ENCODE measurements at places on chromosomes 12 and 14.

GRCh38 chr12:97767347-97767746 lies 304.7 kb downstream of the RMST start:
- DNase-seq = no peak

DNA sequence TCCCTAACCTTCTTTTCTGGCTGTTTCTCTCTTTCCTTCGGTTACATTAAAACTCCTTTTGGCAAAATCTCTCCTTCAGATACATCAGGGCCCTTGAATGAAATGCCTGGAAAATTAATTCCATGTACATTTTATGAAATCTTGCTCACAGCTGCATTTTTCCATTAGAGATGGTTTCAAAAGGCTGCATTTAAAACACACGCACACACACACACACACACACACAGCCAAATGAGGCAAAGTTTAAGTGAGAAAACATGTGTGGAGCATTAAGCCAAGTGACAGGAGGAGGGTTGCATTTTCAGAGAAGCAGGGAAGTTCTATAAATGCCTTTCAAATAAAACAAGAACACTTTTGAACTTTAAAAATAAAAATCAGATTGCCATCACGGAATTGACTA lies 216.4 kb downstream of the LRIG3 start:
- DNase-seq = no peak

- no peak for DNase-seq
Observed at GRCh38 chr14:65349100-65349499, 63.4 kb upstream of the FUT8 start.

DNA sequence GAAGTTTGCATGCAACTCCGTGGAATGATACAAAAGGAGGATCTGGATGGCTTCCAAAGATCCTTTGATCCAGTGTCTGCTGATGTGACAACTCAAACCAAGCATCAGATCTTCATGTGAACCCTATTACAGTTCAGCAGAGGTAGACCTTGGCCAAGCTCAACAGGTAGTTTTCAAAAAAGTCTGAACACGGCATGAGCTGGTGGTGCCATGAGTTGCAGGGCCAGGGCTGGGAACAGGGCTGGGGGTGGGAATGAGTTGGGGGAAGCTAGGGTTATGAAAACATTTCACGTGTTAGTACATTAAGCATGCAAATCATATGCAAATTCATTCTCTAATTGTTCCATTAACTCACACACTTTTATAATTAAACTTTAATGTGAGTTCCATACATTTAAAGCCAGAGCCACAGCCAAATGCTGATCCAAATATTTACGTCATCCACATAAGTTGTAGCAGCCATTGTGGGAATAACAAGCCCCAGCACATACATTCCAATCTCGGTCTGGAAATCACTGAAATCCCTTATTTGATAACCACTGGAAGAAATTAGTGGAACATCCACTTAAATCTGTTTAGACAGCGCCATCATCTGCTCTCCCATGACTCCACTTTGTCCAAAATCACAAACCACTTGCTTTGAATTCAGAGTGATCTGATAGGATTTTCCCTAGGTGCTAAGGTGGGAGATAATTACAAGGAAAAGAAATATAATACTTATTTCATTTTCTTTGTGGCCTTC lies 158.5 kb downstream of the APAF1 start:
- no peak for DNase-seq

GRCh38 chr14:54189333-54189732 lies 207.5 kb upstream of the CDKN3 start:
- DNase-seq = no peak

- DNase-seq = no peak
Observed at GRCh38 chr14:30283822-30284446, 275.0 kb upstream of the G2E3 start.

GRCh38 chr12:124184456-124184855 lies 110.4 kb upstream of the RFLNA start:
- no peak for DNase-seq

GRCh38 chr12:51403681-51404136 lies 12.5 kb upstream of the GALNT6 start:
- no peak for DNase-seq

- DNase-seq = no peak
Observed at GRCh38 chr14:21385188-21385904, 1.5 kb upstream of the SUPT16H start.

GRCh38 chr12:79016181-79016580 lies 151.6 kb downstream of the SYT1 start:
- no peak for DNase-seq

DNA sequence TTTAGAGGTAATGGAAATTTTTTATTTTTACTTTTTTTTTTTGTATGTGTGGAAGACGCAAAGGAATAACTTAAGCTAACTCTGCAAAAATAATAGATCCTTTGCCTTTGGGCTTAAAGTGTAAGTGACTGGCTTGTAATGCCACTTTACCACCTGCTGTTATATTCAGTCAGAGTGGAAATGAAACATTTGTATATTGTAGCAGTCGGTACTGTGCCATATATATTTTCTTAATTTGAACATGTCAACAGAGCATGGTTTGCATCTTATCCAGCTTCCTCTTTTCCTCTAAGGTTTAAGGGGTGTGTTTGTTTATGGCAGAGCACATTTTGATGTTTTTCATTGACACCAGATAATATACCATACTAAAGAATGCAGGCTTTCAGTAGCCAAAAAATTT lies 176.6 kb downstream of the TRHDE start:
- no peak for DNase-seq

- no peak for DNase-seq
Observed at GRCh38 chr14:77485901-77486678, 12.5 kb downstream of the ISM2 start.

- no peak for DNase-seq
Observed at GRCh38 chr12:116556964-116557698, 2.0 kb upstream of the MAP1LC3B2 start.

GRCh38 chr14:56482310-56482911 lies 97.2 kb upstream of the TMEM260 start:
- DNase-seq = no peak

DNA sequence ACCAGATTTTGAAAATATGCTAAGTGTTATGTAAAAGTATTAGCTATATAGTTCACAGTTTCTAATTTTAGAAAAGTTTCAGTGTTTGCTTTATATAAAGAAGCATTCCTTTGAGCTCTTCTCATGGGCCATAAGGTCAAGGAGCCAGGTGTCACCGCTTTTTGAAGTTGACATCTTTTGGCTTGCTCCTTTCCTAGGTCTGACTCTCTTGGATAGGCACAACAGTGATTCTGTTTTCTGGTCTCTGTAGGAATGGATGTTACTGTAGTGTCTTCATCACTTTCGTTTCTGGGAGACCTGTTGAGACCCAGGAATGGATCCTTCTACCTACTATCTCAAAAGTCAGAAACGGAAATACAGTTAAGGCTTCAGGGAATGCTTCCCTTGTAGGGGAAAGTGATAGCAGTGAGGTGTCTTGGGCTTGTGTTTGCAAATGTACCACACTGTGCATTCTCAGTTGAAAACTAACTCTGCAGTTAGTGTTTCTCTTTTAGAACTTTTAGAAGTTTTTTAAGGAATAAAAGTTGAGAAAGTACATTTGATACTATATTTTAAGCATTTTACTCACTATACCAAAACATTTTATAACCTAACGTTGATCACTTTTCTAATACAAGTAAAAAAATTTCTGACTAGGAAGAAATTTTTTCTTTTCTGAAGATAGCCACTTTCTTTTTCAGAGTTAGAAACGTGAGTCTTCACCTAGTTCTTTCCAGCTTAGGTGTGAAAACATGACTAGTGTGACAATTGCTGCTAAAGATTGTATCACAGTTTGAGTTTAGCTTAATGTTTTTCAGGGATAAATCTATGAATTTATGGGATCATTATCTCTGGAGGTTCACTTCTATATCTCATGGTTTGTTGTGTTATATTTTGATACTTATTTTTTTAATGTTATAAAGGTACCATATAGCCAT lies 20.8 kb downstream of the VRK1 start:
- no peak for DNase-seq

DNA sequence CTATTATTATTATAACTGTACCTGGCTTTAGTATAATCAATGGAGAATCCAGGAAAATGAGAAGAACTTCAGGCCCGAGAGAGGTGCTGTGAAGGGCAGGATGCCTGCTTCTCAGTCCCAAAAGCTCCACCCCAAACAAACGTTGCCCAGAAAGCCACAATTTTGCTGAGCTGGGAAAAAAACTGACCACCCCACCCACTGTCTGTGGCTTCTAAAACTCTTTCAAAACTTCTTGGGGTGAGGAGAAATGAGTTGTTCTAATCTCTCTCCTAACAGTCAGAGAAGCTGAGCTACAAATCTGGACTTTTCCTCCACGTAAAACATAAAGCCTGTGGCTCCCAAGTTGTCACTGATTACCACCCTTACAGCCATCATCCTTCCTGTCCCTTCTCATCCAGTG lies 13.4 kb downstream of the VDR start:
- DNase-seq = no peak

DNA sequence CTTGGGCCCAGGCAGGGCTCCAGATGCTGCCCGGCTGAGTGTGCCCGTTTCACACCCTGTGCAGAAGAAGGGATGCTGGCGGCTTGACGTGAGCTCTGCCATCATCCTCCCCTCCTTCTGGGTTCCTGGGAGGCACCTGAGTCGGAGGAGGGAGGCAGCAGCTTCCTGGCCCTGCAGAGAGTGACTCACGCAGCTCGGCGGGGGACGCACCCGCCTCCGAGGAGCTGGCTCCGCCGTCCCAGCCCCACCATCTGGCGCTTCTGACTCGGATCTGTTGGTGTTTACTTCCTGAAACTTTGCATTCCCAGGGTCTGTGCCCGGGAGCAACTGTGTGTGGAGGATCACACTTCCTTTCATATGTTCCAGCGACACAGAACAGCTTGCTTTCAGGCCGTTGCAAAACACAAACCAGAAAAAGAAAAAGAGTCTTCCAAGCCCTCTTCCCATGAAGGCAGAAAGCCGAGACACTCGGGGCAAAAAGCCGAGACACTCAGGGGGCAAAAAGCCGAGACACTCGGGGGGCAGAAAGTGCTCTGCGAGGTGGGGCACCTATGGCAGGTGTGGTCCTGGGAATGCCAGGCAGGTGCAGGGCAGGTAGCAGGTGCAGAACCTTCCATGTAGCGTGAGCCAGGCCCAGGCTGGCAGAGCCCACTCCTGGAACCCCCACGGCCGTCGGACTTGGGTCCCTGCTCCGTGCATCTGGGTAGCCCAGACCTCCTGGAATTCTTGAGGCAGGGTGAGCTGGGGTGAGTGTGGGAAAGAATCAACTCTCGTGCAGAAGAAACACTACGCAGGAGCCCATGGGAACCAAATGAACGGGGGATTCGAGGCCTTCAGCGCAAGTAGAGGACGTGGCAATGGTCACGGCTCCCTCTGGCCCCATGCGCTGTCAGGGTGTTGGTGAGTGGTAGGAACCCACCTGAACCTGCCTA lies 27.6 kb upstream of the GALNT9 start:
- DNase-seq = no peak

- peak; percentile 60 for DNase-seq
Observed at GRCh38 chr12:116276652-116277466, 634 bp downstream of the MED13L start.

DNA sequence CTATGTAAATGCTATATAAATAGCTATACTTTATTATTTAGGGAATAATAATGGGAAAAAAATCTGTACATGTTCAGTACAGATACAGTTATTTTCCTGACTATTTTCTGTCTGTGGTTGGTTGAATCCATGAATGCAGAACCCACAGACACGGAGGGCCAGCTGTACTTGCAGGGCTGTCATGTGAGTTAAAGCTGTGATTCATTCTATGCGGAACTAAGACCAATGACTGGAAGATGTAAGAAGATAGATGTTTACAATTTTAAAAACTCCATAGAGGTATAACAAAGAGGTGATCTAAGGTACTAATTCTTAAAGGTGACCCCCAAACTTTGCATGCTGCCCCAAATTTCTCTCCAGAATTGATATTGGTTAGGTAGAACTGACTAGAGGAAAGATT lies 14.6 kb downstream of the PCNX4 start:
- no peak for DNase-seq

DNA sequence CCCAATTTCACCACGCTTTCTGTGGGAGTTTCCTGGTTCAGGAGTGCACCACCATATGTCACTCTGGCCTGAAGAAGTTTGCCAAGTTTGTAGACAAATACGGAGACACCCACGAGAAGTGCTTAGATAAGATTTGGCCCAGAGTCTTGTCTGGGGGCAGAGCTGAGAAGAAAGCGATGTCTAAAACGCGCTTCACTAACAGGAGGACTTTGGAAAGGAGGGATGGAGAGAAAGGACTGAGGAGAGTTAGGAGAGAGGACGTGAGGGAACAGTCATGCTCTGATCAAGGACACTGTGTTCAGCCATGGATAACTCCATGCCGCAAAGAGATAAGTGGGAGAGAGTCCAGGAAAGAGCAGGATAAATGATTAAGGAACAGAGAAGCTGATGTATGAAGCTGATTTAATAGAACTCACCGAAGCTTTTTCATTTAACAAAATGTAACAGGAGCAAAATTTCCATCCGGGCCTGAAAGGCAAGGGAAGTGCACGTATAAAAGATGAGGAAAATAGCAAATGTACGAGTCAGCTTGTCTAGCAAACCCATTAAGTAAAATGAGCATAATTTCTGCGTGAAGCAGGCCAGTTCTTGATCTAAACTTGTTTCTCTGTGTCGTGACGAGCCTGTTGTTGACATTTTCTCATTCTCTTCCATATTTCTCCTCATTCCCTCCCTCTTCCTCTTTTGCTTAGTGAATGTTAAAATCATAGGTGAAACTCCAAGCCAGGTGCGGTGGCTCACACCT lies 23.4 kb upstream of the MAP3K9 start:
- DNase-seq = no peak

GRCh38 chr12:92640691-92641090 lies 62.1 kb upstream of the PLEKHG7 start:
- no peak for DNase-seq

GRCh38 chr14:23406725-23407355 lies 1.2 kb downstream of the MYH6 start:
- DNase-seq = no peak

- no peak for DNase-seq
Observed at GRCh38 chr12:98439471-98439951, 75.9 kb upstream of the TMPO start.

- no peak for DNase-seq
Observed at GRCh38 chr12:37543131-37543965, 773.2 kb upstream of the ALG10B start.

DNA sequence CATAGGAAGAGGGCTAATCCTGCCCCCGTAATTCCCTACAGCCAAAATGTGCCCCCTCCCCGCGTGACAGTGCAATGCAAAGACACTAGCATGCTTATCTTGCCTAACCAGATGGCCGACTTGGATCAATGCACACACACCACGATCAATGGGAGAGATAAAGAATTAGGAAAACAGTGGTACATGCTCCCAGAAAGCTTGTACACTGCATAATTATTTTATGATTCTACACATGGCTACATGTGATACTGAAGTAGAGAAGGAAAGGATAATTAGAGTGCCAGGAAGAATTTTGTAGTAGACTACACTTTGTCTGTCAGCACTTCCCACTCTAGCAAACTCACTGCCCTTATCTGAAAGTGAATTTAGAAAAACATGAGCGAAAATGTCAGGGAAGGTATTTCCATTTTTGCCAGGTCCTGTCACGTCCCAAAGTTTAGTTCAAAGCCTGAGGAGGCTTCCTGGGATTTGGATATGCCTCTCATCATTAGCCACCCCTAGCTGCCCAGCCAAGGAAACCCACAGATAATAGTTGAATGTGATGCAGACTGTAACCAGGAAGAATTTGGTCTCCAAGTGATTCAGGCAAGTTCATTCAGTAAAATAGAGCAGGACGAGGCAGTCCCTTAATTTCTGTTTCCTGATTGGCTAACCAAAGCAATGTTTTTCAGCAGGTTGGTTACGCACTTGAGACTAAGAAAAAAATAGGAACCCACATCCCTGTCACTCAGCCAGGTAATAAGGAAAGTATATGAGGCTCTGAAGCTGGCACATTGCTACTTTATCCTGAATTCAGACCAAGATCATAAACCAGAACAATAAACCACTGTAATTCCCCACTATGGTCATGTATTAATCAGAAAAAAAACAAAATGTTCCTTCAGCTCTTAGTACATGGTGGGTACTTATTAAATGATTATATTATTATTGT lies 199.6 kb upstream of the OTX2 start:
- DNase-seq = no peak
